ENCODE measurements at places on chromosomes 12 and 14.

GRCh38 chr12:96064271-96064670, 28.9 kb upstream of the LTA4H start:
- DNase-seq, result no peak

- DNase-seq, result no peak
These were observed 116.6 kb upstream of the PZP start for GRCh38 chr12:9324782-9325181.

DNA sequence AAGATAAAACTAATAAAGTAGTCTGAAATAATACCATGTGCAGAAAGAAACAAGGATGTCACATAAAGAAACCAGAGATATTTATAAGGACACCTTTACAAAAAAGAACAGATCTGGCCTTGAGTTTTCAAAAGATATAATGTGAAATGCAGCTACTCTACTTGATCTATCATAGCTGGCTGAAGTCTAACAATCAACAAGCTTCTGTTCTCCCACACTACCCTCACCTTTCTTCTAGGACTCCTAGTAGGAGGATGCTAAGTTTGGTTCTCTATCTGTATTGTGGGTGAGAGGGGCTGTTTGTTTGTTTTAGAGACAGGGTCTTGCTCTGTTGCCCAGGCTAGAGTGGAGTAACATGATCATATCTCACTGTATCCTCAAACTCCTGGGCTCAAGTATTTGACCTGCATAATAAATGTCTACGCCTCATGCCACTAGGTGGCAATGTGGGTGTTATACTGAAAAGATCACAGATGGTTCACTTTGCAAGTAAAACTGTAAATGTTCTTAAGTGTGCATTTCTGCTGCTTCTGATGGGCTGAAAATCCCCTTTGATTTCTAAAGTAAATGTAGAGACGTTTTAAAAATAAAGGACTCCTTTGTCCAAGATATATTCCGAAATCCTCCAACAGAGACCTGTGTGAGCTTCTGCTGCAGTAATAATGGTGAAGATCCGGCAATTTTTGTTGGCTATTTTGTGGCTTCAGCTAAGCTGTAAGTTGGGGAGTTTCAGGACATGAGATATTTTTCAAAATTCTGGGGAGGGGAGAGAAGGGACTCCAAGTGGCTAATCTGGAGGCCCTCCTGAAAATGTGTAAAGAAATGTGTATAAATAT, 269.3 kb downstream of the DAD1 start:
- no peak for DNase-seq

- no peak for DNase-seq
These were observed 6.0 kb downstream of the TMEM260 start for GRCh38 chr14:56585461-56586084.

- no peak for DNase-seq
These were observed 32.0 kb downstream of the ANAPC7 start for GRCh38 chr12:110371408-110372055.

DNA sequence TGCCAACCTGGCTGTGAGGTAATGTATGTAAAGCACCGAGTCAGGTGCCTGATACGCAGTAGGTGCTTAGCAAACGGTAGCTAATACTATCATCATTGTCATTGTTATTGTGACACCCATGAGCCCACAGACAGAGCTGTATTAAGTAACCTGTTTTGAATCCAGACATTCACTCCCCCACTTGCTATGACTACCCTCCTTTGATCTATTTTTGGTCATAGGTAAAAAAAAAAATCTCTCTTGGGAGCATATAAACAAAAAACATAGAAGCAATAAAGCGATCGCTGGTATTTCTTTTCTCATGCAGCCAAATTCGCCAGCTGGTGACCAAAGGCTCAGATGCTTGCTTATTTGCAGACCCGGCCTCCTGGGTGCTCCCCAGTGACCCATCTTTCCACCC, 330.2 kb downstream of the DPF3 start:
- DNase-seq, result no peak

DNA sequence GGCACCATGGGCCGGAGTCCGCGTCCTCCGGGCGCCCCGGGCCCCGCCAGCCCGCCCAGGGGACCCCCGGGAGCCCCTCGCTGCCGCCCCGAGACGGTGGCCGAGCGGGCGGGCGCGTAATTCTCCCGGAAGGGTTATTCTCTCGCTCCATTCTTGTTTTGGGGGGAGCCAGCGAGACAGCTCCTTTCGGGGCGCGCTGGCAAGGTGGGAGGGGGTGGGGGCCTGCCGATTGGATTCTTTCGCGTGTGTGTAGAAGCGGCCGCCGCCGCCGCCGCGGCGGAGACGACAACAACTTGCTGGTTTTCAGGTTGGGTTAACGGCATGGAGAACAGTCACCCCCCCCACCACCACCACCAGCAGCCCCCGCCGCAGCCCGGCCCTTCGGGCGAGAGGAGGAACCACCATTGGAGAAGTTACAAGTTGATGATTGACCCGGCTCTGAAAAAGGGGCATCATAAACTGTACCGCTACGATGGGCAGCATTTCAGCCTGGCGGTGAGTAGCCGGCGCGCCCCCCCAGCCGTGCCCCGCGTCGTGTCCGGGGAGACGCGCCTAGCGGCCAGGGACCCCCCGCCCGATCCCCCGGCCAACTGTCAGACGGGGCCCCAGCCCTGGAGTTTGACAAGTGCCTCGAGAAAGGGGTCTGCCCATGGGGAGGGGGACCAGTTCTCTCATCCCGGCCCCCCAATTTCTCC, 755 bp downstream of the SETD1B start:
- DNase-seq, result no peak

- DNase-seq, result no peak
These were observed 35.0 kb downstream of the ITPR2 start for GRCh38 chr12:26798023-26798422.

GRCh38 chr12:39503439-39503838, 60.5 kb upstream of the KIF21A start:
- DNase-seq, result no peak

DNA sequence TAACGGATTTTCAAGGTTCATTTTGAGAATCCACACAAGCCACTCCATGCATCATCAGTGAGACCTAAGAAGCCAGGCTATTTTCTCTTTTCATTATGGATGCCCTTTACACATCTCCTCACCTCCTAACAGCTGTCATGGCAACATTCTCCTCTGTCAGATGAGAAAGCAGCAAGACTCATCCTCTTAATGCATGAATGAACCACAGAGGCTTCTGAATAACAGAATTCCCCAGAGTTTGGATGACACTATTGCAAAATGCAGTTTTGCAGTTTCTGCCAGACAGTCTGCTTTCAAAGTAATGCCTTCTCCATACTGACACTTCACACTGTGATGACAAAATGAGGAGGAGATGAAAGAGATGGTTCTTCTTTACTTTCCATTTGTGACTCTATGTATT, 286.7 kb upstream of the GRIP1 start:
- DNase-seq, result no peak

- no peak for DNase-seq
These were observed 98.8 kb upstream of the RGS6 start for GRCh38 chr14:71833476-71833875.

DNA sequence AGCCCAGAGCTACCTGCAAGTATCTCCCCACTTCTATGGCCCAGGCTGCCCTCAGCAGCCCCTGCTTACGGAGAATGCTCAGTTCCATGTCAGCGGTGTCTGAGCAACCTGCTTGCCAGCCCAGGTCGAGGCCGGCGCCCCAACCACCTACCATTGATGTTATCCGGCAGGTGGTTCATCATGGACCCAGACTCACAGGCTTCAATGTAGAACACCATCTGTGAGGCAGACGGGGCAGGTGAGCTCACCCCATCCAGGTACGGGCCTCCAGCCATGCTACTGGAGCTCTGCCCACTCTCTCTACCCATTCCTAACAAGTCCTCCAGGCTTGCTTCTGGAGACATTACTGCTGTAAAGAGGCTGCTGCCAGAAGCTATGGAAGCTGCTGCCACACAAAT, 35.8 kb downstream of the LGMN start:
- DNase-seq, result no peak

DNA sequence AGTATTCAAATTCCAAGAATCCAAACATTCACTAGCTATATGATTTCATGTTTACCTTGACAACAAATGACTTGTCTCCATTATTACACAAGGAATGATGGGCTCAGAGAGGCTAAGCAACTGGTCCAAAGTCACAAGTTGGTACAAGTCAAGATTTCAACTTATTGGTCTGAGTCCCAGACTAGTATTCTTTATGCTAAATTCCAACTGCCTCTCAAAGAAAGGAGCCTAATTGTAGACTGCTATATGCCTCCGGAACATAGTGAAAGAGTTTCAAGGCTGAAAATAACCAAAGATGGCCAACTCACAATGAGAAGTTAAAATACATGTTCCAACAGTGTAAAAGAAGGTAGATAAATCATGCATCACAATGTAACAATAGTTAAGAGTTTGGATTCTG, 7.5 kb downstream of the BTG1 start:
- DNase-seq, result no peak

- DNase-seq, result no peak
These were observed 1.9 kb downstream of the DAAM1 start for GRCh38 chr14:59190372-59190771.

DNA sequence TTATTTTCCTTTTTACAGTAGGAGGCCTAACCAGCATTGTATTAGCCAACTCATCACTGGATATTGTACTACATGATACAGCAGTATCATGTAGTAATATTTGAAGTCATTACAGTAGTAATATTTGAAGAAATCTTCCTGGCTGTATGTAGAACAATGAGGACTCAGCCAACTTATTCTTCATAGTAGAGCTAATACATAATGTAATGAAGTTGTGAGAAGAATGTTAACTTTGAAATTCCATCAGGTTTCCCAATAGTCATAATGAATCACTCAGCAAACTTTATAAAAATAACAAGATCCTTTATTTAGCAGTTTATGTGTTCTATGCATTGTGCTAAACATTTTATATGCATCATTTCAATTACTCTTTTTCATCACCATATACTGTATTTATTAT, 61.8 kb downstream of the LRRK2 start:
- no peak for DNase-seq

DNA sequence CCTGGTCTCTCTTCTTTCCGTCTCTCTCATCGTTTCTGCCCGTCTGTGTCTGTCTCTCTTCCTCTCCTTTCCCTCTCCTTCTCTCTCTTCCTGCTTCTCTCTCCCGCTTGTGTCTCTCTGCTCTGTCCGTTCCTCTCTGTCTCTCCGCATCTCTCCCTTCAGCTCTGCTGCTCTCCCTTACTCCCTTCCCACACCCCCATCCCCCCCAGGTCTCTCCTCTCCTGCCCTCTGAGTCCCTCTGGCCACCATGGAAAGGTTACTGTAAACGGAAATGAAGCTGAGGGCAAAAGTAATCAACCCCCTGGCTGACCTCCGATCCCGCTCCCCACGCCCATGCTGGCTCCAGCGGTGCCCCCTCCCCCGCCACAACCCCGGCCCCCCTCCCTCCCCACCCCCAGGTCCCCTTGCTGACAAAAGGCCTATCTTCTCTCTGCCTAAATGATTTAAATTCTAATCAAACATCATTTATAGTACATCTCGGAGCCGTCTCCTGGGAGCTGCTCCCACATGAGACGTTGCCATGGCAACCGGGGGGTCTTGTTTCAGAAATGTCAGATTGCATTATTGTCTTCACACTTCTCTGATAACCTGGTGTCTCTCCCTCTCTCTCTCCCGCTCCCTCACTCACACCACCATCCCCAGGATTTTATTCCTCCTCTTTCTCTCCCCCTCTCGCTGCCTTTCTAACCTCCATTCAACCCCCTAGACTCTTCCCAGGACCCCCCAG, 203.8 kb downstream of the RBM19 start:
- DNase-seq, result peak; percentile 54

- no peak for DNase-seq
These were observed 6.9 kb upstream of the OR6J1 start for GRCh38 chr14:22650960-22651521.

GRCh38 chr14:33668066-33668465, 282.8 kb downstream of the EGLN3 start:
- DNase-seq, result no peak

GRCh38 chr14:92549105-92549858, 35.7 kb downstream of the RIN3 start:
- no peak for DNase-seq

- DNase-seq, result no peak
These were observed 37.7 kb upstream of the CRACR2A start for GRCh38 chr12:3790642-3791041.

DNA sequence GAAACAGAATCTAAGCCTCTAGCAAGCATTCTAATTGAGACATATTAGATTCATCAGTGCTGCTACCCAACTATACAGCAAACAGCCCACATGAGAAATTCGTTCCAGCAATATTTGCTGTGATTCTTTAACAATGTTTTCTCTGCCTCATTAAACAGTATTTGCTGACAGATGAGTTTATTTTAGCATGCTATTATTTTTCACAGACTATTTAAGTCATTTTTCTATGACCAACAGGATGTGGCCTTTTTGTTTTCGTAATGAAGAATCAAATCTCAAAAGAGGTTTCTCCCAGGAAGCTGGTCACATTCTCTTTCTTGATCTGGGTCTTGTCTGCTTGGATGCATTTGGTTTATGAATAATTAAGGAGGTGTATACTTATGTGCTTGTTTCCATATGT, 23.2 kb upstream of the SERPINA12 start:
- no peak for DNase-seq

DNA sequence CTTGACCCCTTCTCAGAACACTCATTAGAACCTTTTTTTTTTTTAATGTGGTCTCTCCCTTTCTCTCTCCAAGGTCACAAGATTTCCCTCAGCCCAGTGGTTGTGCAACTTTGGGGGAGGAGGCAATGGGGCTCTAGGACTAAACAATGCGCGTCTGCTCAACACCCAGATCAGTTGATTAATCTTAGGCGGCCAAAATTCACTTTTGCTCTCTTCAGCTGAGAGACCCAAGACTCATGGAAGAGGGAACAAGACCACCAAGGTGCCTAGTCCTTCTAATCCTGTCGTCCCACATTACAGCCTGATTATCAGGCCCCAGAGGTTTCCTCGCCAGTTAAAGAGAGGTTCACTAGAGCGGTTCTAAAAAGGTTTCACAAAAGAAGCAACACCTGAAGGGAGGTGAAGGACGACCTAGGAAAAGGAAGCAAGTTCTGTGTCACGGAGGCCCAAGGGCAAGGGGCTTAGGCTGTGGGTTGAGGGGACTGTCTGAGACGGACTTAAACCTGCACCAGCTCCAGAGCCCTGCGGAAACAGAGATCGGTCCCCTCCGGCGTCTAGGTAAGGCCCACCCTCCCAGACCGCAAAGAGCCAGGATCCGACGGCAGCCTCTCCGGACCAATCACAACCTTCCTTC, 824 bp upstream of the TARBP2 start:
- DNase-seq, result no peak

- no peak for DNase-seq
These were observed 17.7 kb downstream of the C12orf71 start for GRCh38 chr12:27064397-27065342.

DNA sequence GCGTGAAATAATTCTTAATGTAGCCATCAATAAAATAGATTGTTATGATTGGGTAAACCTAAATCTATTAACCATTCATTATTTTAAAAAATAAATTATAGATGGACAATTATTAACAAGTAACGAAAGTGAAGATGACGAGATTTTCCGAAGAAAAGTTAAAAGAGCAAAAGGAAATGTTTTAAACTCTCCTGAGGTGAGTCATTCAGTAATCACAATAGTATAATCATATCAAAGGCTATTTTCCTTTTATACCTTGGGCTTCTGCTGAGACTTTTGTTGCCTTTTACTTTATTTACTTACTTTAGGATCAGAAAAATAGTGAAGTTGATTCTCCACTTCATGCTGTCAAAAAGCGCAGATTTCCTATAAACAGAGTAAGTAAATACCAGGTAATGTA, 45.6 kb downstream of the FANCM start:
- no peak for DNase-seq

- no peak for DNase-seq
These were observed 2.0 kb downstream of the PHB2 start for GRCh38 chr12:6968426-6968825.
